PC-9 (cell line): ENCODE measurements at places on chromosomes 7 and 10. TPM values are rescaled to one million over a fixed set of nuclear protein-coding genes. Genes with fewer than 3 reads are reported as not detected.

DNA sequence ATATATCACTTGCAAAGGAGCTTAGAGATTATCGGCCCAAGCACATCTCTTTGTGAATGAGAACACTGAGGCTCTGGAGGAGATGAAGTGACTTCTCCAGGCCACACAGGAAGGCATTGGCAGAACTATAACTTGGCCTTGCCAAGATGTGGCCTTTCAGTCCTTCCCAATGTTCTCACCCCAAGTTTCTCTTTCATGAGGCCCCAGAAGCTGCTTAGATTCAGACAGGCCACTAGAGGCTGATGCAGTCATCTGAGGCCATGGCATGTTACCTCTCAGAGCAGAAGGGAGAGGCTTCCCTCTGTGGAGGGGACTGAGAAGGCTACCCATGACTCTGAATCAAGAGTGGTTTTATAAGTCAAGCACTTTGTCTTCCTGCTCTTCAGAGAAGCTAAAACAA lies 1003.7 kb downstream of the LRMDA start:
- peaks cover 36% of the 10 kb centered on the region for H3K4me1 ChIP-seq
- H3K27ac ChIP-seq = no peak overlapping the region
- H3K27me3 ChIP-seq = no peaks in the 10 kb centered on the region

DNA sequence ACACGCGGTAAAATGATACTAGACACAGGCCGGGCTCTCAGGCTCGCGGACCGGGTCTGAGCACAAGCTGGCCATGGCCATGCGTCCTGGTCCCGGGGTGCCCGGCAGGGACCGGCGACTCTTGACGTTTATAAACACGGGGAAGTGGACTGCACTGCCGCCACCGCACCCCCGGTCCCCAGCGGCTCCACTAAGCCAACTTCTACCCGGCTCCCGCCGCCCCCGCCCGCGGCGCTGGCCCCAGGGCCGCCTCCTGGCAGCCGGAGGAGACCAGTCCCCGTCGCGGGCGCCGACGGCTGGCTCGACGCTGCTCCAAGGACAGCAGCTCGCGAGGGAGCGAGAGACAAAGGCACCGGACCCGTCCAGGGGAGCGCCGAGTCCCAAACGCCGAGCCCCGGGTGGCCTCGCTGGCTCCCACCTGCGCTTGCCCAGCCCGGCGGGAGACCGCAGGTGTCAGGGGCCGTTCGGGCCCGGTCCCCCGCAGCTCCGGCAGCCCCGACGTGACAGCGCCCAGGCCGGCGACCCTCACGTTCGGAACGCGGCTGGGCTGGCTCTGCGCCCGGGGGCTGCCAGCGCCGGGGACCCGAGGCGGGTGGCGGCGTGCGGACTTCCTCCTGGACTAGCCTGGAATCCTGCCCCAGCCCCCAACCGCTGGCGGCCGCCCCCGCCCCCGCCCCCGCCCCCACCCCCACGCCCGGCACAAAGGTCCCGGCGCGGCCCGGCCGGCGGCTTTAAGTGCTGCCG lies 517 bp downstream of the ITGB1 start:
- DNase-seq = no peak
- no peaks in the 10 kb centered on the region for H3K27me3 ChIP-seq
- H3K4me3 ChIP-seq = peak overlapping the region; percentile 99
- H3K27ac ChIP-seq = peak overlapping the region; percentile 71
- peaks cover 65% of the 10 kb centered on the region for H3K4me1 ChIP-seq
- H3K36me3 ChIP-seq = peaks cover 26% of the 10 kb centered on the region

DNA sequence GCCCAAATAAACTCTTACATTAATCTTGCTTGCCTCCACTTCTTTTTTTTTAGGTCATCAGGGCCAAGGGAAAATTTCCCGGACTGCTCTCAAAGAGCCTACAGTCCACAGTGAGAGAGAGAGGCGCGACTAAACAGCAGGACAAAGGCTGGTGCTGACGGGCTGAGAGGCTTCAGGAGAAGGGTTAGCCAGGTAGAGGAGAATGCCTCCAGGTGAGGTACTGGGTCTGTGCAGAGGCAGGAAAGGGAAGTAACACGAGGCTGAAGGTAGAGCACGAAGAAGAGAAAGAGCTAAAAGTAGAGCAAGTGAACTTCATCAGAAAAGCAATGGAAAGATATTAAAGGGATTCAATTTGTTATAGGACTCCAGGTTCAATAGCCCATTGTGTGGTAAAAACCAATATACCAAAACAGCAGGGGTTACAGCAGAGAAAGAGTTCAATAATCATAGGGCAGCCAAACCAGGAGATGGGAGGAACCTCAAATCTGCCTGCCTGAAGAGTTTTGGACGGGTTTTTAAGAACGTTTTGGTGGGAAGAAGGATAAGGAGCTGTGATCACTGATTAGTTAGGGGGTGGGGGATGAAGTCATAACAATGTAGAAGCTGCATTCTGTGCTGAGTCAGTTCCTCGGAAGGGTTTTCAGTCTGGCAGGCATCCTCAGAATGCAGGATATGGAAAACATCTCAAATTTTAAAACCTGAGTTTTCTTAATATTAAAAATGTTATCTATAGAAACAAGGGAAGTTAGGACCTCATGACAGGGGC lies 171.5 kb downstream of the AKR1D1 start:
- H3K4me1 ChIP-seq = no peaks in the 10 kb centered on the region
- H3K36me3 ChIP-seq = no peaks in the 10 kb centered on the region
- H3K4me3 ChIP-seq = no peak overlapping the region
- H3K27ac ChIP-seq = no peak overlapping the region

DNA sequence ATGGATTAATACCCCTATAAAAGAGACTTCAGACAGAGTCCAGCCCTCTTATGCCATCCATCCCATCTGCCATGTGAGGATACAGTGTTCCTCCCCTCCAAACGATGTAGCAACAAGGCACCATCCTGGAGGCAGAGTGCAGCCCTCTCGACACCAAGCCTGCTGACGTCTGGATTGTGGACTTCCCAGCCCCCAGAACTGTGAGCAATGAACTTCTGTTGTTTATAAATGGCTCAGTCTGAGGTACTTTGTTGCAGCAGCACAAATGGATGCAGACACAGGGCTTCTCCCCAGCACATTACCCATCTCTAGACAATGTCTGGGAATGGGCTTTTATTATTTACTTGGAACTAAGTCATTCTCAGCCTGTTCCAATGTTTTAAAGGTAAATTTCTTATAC lies 195.6 kb downstream of the WDR37 start:
- no peak overlapping the region for H3K27ac ChIP-seq
- H3K27me3 ChIP-seq = peaks cover 21% of the 10 kb centered on the region
- H3K4me3 ChIP-seq = no peak overlapping the region
- no peaks in the 10 kb centered on the region for H3K36me3 ChIP-seq

Gene ZNF735
- total RNA-seq = not detected in 2 replicates

Gene NUP205
- 75.4 and 108 TPM in 2 replicates for total RNA-seq
